Urothelium cell line (cell line): ENCODE measurements at places on chromosomes 2 and 18.

GRCh38 chr2:218776488-218776887 is 5.5 kb upstream of the CYP27A1 start:
- DNase-seq, result no peak

- no peak for DNase-seq
These were observed 270.2 kb downstream of the LOXHD1 start for GRCh38 chr18:46386788-46387187.

DNA sequence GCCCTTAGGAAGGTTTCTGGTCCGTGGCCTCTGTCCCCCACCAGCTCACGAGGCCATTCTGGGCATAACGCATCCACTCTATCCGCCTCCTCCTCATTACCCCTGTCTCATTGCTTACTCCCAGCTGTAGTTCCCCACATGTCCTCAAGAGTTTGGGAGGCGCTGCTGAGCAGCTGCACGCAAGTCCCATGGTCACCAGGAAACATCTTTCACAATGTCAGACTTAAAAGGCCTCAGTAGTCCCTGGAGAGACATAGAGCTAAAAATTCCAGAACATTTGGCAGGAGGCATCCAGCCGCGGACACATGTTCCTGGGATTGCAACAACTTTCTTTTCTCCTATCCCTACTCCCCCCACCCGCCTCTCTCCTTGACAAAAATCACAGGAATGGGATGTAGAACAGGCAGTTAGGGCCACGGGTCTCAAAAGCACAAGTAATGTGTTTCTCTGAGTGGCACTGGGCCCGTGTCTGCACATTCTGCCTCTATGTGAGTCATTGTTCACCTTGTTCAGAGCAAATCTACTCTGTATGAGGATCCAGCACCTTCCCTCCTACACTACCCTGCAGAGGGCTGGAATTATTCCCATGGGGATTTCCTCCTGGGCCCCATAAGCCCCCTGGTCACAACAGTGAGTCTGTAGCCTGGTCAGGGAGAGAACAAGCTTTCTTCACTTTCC is 8.1 kb downstream of the LBH start:
- DNase-seq, result peak; percentile 80

DNA sequence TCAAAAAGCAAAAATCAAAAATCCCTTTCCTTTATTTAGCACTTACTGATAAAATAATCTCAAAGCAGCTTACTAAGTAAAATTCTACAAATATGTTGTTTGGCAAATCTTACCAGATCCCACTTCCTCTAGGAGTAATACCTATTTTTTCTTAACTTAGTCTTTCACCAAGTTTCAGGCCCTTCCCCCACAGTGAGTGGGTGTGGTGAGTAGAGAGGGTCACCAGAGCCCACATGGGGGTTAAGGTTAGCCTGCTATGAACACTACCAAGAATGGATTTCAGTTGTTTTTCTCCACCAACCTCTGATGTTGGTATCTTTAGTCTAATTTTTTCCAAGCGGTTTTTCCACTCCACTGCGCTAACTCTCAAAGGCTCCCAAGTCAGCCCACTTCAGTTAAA is 23.2 kb downstream of the PIAS2 start:
- DNase-seq, result no peak

DNA sequence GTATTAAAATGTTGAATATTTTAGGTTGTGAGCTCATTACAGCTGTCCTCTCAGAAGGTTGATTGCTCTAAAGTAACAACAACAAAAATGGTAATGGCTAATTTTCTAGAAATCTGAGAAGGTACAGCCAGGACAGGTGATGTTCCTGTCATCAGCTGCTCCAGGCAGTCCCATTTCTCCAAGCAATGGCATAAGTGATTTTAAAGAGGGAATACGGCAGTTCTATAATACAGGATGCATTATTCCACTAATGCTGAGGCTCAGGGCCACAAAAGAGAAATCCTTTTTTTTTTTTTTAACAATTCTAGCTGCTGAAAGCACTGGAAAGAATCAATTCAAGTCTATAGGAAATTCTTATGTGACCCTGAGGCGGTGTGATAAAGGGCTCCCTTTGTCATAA is 199.9 kb downstream of the PMAIP1 start:
- DNase-seq, result no peak

DNA sequence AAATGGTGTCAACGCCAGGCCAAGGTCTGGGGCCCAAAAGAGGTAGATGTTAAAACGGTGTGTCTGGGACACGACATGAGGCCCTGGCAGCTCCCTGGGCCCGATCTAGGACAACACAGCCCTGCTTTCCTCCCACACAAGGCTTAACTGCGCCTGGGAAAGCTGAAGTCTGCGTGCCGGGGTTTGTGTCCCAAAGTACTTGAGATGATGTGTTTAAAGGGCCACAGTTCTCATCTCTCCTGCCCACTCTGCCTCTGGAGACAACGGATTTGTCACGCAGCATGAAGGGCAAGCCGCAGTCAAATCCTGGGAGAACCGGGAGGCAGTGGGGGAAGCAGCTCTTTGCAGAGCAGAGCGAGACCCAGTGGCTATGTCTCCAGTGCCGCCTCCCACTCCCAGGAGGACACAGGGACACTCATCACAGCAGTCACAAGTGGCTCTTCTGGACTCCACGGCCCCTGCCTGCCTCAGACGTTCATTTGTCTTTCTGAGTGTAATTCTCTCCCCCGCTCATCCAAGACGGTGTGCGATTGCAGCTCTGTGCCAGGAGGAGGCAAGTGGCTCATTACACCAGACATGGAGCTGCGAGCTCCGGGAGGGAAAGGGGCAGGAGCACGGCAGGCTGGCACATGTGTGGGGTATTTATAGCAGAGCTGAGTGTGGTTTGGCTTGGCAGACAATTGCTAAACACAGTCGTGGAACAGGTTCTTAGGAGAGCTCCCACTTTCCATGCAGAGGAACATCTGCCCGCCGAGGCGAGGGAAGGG is 57.7 kb upstream of the SEMA4C start:
- DNase-seq, result peak; percentile 70

DNA sequence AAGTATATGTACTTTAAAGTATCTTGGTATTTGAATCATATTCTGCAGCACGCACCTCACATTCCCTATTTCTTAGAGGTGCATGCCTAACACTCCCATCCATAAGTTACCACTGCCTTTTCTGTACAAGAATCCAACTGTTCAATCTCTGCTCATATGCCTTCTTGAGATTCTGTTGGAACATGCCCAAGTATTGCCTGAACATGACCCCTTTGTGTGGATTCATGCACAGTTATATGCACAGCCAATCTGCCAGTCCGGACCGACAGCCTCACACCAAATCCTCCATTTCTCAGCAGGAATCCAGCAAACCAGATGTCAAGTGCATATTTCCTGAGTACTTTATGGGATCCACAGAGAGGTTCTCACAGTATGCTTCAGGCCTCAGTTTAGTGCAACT is 222.0 kb downstream of the TMEM182 start:
- no peak for DNase-seq

GRCh38 chr2:222998459-222998858 is 53.5 kb upstream of the KCNE4 start:
- DNase-seq, result no peak

- DNase-seq, result no peak
These were observed 123.9 kb upstream of the HAAO start for GRCh38 chr2:42916324-42916723.

GRCh38 chr18:49412679-49413078 is 47.8 kb downstream of the DYM start:
- no peak for DNase-seq

DNA sequence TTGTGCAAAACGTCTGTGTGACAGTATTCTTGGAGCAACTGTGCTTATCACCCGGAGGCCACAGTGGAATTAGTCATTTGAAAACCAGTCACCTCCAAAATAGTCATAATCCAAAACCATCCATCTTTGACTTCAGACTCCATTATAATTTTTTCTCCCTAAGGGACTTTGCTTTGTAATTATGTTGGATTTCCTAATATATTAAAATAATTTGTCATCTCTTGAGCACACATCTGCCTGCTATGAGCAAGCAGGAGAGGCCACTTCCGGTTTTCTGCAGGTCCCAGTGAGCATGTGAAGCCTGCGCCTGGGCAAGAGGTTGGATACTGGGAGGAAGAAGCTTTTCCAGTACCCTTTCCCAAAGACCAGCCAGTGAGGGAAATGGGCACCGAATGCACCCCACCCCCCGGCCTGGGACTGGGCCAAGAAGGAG is 57.7 kb downstream of the ODC1 start:
- DNase-seq, result no peak

DNA sequence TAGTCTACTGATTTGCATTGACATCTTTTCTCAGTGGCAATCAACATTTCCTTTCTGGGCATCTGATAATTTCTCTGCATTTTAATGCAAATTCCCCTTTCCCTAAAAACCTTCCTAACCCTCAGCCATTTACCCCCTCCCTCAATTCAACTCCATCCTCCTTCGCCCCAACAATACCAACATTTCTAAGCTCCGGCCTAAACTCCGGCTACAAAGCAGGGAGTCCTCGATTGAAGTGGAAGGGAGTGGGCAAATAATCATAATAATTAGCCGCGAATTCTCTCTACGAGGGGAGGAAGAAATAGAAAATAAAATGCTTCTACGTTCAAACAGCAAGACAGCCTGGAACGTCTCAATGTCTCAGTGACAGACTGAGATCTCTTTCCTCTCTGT is 4.6 kb downstream of the BCL11A start:
- DNase-seq, result no peak

- DNase-seq, result no peak
These were observed 61.5 kb downstream of the ADNP2 start for GRCh38 chr18:80170395-80171053.

- no peak for DNase-seq
These were observed 105.7 kb upstream of the MGAT5 start for GRCh38 chr2:134148172-134148571.

DNA sequence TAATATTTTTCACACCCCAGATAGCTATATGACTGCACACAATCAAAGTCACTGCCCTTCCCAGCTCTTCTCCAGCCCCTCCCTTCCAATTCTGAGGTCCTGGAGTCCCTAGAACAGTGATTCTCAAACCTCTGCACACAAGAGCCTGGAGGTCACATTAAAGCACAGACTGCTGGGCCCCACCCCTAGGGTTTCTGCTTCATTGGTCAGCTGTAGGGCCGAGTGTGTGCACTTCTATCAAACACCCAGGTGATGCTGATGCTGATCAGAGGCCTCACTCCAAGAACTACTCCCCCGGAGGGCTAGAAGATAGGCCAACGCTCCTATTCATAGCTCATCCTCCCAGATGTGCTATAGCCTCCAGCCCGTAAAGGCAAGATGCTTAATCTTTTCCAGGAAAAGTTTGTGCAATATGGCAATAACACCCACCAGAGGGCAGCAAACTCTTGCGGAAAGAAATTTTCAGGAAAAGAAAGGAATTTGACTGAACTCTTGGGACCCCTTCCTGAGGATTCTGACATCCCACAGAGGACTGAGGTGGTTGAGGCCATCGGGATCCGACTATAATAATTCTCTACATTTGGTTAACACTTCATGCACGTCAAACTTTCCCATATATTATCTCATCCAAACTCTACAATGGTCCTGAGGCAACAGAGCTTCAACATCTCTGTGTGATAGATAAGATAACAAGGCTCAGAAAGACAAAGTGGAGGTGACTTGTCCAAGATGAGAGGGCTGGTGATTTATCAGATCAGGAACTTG is 194.2 kb upstream of the PKDCC start:
- DNase-seq, result peak; percentile 66

DNA sequence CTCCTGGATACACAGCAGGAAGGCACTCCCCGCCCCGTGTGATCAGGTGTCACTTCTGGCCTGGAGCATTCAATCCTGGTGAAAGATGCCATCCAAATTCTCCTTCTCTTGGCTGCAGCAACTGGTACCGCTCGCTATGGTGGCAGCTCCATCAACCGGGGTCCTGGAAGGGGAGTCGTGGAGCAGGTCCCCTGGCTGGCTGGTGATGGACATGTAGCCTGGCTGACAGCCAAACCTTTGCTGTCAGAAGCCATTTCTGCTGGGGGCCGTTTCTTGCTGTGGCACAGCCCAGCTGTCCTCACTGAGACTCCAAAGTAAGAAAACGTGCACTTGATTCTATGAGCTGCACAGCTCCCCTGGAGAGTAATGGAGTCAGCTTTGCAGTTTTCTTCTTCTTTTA is 7.1 kb upstream of the CYS1 start:
- DNase-seq, result no peak

DNA sequence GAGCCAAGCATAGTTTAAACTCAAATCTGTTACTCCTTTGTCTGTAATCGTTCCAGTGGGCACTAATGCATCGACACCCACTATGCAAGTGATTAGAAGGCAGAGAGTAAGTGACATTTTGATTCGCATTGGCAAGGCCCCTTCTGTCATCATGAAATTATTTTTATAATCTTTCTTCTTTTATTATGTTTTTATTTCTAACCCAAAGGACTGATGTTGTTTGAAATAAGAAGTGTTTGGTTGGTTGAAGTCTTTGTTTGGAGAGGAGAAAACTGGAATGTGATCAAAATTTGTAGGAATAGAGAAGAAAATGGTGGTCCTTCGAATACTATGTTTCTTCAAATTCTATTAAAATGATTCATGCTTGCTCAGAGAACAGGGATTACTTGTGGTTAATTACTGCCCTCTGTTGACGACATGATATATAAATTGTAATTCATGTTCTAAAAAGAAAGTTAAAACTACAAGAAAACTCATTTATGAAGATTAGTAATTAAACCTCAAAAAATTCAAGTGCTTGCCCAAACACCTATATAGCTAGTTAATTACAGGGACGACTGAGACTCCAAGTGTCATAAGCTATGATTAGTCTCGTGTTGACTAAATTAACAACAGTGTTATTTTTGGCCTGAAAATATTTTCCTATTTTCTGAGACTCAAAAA is 26.4 kb upstream of the TFPI start:
- peak; percentile 16 for DNase-seq

DNA sequence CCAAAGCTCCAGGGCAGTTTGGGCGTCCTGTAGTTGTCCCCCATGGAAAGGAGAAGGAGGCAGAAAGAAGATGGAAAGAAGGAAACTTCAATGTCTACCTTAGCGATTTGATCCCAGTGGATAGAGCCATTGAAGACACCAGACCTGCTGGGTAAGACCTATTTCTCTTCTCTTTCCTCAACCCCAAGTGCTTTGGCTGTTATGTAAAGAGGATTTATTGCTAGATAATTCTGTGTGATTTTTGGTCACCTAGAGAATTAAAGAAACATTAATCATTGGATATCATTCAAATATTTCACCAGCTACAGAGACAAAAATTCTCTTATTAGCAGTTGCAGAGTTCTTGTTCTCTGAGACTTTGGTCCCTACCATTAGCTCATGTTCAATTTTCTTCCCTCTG is 1.9 kb downstream of the GALNT5 start:
- DNase-seq, result no peak

- no peak for DNase-seq
These were observed 518.0 kb downstream of the CNTNAP5 start for GRCh38 chr2:124542932-124543640.
